Fibroblast of skin of left biceps (primary cell): ENCODE measurements at places on chromosomes 6 and 20.

DNA sequence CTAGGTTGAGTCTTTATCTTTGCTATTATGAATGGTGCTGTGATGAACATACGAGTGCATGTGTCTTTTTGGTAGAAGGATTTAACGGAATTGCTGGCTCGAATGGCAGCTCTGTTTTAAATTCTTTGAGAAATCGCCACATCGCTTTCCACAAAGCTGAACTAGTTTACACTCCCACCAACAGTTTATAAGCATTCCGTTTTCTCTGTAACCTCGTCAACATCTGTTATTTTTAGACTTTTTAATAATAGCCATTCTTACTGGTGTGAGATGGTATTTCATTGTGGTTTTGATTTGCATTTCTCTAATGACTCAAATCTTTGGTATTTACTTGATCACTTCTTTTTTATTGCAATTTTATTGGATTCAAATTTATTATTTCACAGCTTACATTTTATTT, 117.4 kb upstream of the HDGFL1 start:
- peak; percentile 44 for DNase-seq

GRCh38 chr6:161676586-161676985, 402.7 kb upstream of the AGPAT4 start:
- no peak for DNase-seq

DNA sequence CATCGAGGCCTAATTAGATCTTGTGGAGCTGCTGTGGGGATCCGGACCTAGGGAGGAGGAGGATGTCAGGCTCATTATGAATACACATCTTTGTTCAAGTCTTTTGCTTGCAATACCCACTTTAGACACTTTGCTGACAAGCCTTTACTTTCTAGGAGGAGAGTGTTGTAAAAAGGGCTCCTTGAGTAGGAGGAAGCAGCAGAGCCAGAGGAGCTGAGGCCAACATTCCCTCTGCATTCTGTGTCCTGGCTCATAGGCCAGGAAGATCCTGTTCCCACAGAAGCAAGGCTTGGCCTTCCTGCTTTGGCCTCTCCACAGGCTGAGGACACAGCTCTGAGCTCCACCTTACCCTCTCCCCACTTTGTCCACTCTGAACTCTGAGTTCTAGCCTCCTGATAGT, 67.1 kb downstream of the TPD52L1 start:
- no peak for DNase-seq

- DNase-seq: no peak
Measured at GRCh38 chr6:22149501-22150367, 147.1 kb downstream of the PRL start.

- no peak for DNase-seq
Measured at GRCh38 chr20:33240923-33241322, 5.1 kb downstream of the BPIFA1 start.

DNA sequence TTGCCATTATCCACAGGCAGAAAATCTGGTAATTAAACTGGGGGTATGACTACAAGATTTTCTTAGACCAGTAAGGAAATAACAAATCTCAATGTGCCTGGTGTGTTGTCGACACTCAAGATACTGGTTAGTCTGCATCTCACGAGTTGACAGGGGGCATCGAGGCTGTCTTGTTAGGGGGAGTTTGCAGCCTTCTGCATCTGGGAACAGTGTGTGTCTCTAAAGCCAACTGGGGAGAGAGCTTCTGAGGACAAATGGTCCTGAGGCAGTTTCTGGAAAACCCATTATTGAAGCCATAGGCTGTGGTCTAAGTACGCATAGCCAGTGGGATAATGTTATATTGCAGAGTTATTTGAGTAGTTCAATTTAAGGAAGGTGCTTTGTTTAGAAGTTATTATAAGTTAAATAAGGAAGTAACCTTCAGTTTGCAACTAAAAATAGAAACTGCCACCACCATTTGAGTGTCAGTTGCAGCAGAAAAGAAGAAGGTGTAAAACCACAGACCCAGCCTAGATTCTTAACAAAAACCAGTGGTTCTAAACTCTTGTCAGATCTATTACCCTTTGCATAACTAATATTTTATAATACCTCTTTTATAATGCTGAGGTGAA, 15.4 kb upstream of the MAPK13 start:
- no peak for DNase-seq

GRCh38 chr6:91330896-91331295, 744.0 kb upstream of the MAP3K7 start:
- DNase-seq: no peak

GRCh38 chr20:62428002-62428372, 648 bp upstream of the RBBP8NL start:
- no peak for DNase-seq

GRCh38 chr6:46491628-46492547, 639 bp upstream of the RCAN2 start:
- DNase-seq: no peak

DNA sequence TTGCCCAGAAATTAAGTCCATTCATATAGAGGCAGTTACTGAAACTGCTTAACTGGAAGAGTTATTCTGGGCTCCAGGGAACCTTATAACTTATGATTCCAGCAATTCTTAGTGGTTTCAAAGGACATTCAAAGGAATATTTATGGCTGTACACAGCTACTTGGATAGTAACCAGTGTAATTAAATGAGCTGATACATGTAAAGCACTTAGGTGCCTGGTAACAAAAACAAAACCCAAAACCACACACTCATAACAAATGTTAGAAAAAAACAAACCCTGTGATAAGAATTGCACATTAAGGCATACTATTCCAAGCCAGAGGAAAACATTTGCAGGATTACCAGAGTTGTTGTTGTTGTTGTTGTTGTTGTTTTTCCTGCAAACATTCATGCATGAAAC, 51.5 kb downstream of the STK4 start:
- no peak for DNase-seq

DNA sequence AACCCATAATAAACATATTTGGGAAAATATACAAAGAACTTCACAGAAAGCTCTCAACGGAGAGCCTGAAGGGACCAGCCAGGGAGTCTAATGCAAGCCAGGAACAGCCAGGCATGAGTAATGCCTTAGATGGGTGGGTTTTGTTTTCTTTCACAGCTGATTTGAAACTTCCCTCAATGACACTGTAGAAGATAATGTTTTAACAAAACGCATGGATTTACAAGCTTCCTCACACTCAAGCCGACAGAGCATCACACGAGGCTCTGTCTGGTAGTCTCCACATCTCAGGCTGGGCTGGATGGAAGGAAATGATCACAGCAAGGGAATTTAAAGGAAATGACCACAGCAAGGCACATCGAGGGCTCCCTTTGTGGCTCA, 113.9 kb downstream of the GMPR start:
- DNase-seq: peak; percentile 39

- no peak for DNase-seq
Measured at GRCh38 chr6:97392735-97393134, 109.7 kb upstream of the MMS22L start.

DNA sequence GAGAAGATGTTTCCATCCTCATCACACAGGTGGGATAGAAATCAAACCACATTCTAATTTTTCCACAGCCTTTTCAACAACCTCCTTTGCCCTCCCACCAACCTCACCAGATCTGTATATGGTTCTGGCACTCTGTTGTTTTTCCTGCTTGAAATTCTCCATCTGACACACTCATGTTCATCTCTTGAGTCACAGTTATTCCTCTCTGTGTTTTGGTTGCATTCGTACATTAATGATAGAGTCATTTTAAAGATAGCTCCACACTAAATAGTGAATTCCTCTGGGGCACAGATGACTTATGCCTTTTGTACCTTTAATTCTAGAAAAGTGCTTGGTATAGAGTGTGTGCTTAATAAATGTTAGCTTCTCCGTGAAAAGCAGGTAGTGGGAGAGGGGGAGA, 1.4 kb upstream of the GCLC start:
- no peak for DNase-seq

DNA sequence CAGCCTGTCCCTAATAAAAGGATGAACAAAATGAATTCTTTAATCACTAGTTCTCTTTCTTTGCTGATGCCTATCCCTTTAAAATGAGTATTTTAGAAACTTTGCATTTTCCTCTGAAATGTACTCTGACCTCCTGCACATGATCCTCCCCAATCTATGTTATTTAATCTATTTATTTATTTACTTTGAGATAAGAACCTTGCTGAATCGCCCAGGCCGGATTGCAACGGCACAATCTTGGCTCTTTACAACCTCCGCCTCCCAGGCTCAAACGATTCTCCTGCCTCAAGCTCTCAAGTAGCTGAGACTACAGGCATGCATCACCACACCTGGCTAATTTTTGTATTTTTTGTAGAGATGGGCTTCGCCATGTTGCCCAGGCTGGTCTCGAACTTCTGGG, 27.9 kb downstream of the ADTRP start:
- no peak for DNase-seq

DNA sequence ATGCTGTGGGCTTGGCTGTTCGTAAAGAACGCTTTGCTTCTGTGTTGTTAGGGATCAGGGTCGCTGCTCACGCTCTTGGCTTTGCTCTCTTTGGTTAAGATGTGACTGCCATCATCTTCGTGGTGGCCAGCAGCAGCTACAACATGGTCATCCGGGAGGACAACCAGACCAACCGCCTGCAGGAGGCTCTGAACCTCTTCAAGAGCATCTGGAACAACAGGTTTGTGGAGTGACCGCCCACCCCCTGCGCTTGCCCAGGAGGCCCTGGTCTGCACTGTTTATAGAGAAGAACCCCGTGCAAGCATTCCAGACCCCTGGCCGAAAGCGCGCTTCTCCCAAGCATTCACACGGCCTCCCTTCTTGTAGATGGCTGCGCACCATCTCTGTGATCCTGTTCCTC, 57.1 kb downstream of the GNAS start:
- no peak for DNase-seq

GRCh38 chr20:35541118-35541782, 628 bp upstream of the ERGIC3 start:
- DNase-seq: no peak
